ENCODE measurements at places on chromosomes 16 and 17. TPM values are rescaled to one million over a fixed set of nuclear protein-coding genes. Genes with fewer than 3 reads are reported as not detected.

PNMT gene
- total RNA-seq: 2.4 TPM

DNA sequence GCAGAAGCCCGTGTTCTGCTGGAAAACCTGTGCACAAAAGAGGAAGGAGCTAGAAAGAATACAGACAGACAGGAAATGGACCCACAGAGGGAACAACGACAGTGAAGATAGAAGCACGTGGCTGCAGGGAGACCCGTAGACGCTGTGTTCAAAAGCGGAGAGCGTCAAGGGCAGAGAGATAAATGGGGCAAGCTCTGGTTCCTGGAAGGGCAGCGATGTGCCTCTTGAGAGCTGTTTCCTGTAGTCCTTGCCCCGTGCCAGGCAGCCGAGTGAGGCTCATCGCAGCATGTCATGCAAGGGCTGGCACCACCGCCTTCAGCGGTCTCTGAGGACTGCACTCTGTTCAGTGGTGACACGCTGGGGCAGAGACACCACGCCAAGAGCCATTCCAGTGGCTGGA, 43.6 kb upstream of the CACNG5 start:
- H3K27ac ChIP-seq: peak overlapping the region; percentile 75
- peaks cover 9% of the 10 kb centered on the region for H3K4me1 ChIP-seq
- no peak for DNase-seq
- H3K36me3 ChIP-seq: peaks cover 10% of the 10 kb centered on the region

- peak; percentile 41 for DNase-seq
- peaks cover 52% of the 10 kb centered on the region for H3K4me1 ChIP-seq
- peak overlapping the region; percentile 48 for H3K4me3 ChIP-seq
- peaks cover 94% of the 10 kb centered on the region for H3K27me3 ChIP-seq
- no peak overlapping the region for H3K27ac ChIP-seq
Measured at GRCh38 chr17:79798299-79799173, 1.7 kb upstream of the CBX8 start.

- H3K4me1 ChIP-seq: peaks cover 30% of the 10 kb centered on the region
- H3K4me3 ChIP-seq: no peak overlapping the region
- peaks cover 14% of the 10 kb centered on the region for H3K27me3 ChIP-seq
- no peak overlapping the region for H3K27ac ChIP-seq
Measured at GRCh38 chr16:87538160-87538559, 45.3 kb upstream of the ZCCHC14 start.

- DNase-seq: no peak
- peaks cover 11% of the 10 kb centered on the region for H3K36me3 ChIP-seq
- no peak overlapping the region for H3K4me3 ChIP-seq
- no peaks in the 10 kb centered on the region for H3K27me3 ChIP-seq
- H3K27ac ChIP-seq: no peak overlapping the region
- H3K4me1 ChIP-seq: no peaks in the 10 kb centered on the region
Measured at GRCh38 chr17:64074704-64075426, 54.4 kb upstream of the ICAM2 start.
